ENCODE measurements at places on chromosomes 5 and 9. TPM values are rescaled to one million over a fixed set of nuclear protein-coding genes. Genes with fewer than 3 reads are reported as not detected.

DNA sequence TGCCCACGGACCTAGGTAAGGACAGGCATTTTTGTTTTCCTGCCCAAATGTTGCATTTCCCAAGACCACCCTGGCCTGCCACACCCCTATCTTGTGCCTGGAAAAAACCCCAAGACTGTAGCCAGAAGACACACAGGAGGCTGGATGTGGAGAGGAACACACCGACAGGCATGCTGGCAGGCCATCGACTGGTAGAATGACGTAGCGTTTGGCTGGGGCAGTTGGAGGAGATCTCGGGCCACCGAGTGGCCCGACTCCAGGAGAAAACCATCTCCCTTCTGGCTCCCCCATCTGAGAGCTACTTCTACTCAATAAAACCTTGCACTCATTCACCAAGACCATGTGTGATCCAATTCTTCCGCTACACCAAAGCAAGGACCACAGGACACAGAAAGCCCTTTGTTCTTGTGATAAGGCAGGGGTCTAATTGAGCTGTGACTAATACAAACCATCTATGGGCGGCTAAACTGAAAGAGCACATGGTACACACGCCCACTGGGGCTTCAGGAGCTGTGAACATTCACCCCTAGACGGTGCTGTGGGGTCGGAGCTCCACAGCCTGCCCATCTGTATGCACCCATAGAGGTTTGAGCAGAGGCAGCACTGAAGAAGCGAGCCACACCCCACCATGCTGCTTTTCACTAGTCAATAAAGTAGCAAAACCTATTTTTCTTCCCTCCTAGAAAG lies 38.9 kb upstream of the N4BP3 start:
- no peak for DNase-seq

GRCh38 chr9:36298566-36298965 lies 40.3 kb upstream of the GNE start:
- no peak for DNase-seq

- DNase-seq = no peak
Measured at GRCh38 chr5:77920359-77921058, 144.4 kb upstream of the TBCA start.

DNA sequence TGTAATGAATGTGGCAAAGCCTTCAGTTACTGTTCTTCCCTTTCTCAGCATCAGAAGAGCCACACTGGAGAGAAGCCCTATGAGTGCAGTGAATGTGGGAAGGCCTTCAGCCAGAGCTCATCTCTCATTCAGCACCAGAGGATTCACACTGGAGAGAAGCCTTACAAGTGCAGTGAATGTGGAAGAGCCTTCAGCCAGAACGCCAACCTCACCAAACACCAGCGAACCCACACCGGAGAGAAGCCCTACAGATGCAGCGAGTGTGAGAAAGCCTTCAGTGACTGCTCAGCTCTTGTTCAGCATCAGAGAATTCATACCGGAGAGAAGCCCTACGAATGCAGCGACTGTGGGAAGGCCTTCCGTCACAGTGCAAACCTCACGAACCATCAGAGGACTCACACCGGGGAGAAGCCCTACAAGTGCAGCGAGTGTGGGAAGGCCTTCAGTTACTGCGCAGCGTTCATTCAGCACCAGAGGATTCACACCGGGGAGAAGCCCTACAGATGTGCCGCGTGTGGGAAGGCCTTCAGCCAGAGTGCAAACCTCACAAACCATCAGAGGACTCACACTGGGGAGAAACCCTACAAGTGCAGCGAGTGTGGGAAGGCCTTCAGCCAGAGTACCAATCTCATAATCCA lies 6.8 kb downstream of the RPL12 start:
- DNase-seq = no peak

Gene STXBP1
- total RNA-seq = 29.8 TPM

All from ureter (tissue), 1 donor.